ENCODE measurements at places on chromosomes 2 and 18. TPM values are rescaled to one million over a fixed set of nuclear protein-coding genes. Genes with fewer than 3 reads are reported as not detected.

DNA sequence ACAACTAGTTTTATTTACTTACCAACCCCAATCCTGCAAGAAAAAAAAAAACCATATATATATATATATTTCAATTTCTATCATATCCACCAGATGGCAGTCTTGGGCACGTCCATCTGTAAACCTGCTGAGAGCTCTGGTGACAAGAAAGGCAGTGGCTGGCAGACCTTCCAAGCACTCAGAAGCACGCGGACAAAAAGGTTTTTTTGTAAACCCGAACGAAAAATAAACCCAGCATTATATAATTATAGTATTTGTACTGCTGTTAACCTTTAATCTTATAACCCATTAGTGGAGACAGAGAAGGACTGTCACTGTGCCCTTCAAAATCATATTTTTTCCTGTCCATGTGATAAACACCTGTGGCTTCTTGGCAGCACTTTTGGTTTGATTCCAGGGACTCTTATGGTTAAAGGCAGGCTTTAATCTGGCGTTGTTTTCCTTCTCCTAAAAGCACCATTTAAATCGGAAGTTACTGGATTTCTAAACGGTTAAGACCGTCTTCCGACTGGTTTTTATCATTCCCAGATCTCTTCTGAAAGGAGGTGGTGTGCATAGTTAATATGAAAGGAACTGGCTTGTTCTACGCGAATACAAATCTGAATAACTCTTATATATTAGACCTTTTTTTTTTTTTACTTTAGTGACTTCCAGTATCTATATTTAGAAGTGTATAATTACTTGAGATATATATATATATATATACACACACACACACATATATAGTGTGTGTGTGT is 31.0 kb upstream of the SLC3A1 start:
- no peak for DNase-seq

- no peak for DNase-seq
These were observed 145.7 kb upstream of the KLF7 start for GRCh38 chr2:207311316-207312005.

The LCT gene
- total RNA-seq = not detected

DNA sequence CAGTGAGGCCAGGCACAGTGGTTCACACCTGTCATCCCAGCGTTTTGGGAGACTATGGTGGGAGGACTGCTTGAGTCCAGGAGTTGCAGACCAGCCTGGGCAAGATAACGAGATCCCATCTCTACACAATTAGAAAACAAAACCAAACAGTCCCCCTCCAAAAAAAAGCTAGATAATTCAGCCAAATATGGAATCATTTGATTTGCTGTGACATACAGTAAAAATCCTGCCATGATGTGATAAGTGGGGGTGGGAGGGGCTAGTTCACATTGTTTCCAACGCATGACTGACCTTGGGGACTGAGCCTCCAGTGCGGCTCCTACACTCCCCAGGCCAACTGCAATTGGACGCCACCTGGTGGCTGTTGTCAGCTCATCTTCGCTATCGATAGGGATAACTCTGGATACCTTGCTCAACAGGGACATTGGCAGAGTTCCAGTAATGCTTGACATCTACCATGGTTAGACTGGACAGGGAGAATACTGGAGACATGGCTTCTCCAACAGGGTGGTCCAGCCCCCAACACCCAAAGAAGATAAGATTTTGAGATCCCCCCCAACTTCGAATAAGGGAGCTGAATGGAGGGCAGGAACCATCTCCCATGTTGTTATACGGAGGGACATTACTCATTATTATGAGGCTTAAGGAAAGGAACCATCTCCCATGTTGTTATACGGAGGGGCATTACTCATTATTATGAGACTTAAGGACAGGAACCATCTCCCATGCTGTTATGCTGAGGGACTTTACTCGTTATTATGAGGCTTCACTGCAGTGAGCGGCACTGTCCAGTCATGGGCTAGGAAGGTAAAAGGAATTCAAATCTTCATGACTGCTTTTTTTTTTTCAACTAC is 135.9 kb downstream of the TGIF1 start:
- DNase-seq = peak; percentile 85

The CD8B gene
- 0.30 TPM for total RNA-seq

- DNase-seq = no peak
These were observed 31.8 kb downstream of the CYRIA start for GRCh38 chr2:16633621-16634430.

- DNase-seq = no peak
These were observed 54.3 kb downstream of the ITGA6 start for GRCh38 chr2:172481507-172482262.

- no peak for DNase-seq
These were observed 98.9 kb downstream of the ABI2 start for GRCh38 chr2:203427061-203427460.

GRCh38 chr2:69945441-69945840 is 16.0 kb downstream of the ASPRV1 start:
- peak; percentile 82 for DNase-seq

The EFEMP1 gene
- total RNA-seq = 75.9 TPM

The TET3 gene
- total RNA-seq = 2.6 TPM

DNA sequence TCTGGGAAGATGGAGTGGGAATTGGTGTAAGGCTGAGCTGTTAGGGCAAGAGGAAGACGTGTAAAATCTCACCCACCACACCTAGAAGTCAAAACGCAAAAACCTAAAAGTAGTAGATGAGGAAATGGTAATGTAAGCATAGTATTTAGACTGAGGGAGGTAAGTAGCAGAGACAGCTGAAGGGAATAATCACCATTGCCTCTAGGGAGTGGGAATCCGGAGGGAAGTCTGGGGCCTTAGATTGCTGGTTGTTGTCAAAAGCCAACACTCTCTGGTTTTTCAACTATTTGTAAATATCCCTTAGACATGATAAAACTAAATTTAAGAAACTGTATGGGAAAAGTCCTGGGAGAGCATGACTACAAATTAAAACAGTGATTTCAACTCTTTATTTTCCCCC is 28.7 kb upstream of the MYCN start:
- DNase-seq = no peak

The ALKAL2 gene
- total RNA-seq = 0.62 TPM

The IMPA2 gene
- 82.8 TPM for total RNA-seq

The ANKRD62 gene
- not detected for total RNA-seq

GRCh38 chr2:207871506-207871905 is 101.8 kb upstream of the FZD5 start:
- DNase-seq = no peak

The SCN7A gene
- 35.4 TPM for total RNA-seq

The SERPINB13 gene
- not detected for total RNA-seq

DNA sequence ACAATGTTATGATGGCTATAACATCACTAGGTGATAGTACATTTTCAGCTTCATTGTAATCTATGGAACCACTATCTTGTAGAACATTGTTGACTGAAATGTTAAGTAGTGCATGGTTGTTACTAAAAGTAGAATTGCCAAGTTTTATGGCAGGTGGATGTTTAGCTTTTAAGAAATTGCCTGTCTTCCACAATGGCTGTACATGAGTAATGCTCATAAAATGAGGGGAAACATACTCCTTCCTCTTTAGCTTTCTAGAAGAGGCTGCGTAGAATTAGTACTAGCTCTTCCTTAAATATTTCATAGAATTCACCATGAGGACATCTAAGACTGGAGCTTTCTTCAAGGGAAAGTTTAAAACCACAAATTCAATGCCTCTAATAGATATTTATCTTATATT is 161.0 kb downstream of the TPGS2 start:
- DNase-seq = no peak

The TCF23 gene
- 0.16 TPM for total RNA-seq

All from Right ventricle myocardium inferior (tissue), 1 donor.